Esophagus muscularis mucosa (tissue), 4 donors: ENCODE measurements at places on chromosomes 13 and 19.
A peak's percentile ranks its signal among the peaks of the same experiment; 100 is the strongest.

GRCh38 chr13:46572752-46573431 is 19.9 kb downstream of the LRCH1 start:
- H3K36me3 ChIP-seq: no peaks in the 10 kb centered on the region
- H3K27me3 ChIP-seq: no peaks in the 10 kb centered on the region
- DNase-seq: no peak
- H3K27ac ChIP-seq: no peak overlapping the region

- no peaks in the 10 kb centered on the region for H3K27me3 ChIP-seq
- H3K4me1 ChIP-seq: peaks cover 26% of the 10 kb centered on the region
- peak overlapping the region; percentile 86 for H3K27ac ChIP-seq
- no peaks in the 10 kb centered on the region for H3K36me3 ChIP-seq
- peak; percentile 94 for DNase-seq
- peak overlapping the region; percentile 26 for H3K4me3 ChIP-seq
These were observed 28.3 kb downstream of the IL12RB1 start for GRCh38 chr19:18058208-18059009.

- peak overlapping the region; percentile 70 for H3K4me3 ChIP-seq
- no peak overlapping the region for H3K27ac ChIP-seq
- peaks cover 22% of the 10 kb centered on the region for H3K4me1 ChIP-seq
- H3K27me3 ChIP-seq: no peaks in the 10 kb centered on the region
- no peak for DNase-seq
These were observed 22.2 kb downstream of the ZNF175 start for GRCh38 chr19:51593138-51593890.

DNA sequence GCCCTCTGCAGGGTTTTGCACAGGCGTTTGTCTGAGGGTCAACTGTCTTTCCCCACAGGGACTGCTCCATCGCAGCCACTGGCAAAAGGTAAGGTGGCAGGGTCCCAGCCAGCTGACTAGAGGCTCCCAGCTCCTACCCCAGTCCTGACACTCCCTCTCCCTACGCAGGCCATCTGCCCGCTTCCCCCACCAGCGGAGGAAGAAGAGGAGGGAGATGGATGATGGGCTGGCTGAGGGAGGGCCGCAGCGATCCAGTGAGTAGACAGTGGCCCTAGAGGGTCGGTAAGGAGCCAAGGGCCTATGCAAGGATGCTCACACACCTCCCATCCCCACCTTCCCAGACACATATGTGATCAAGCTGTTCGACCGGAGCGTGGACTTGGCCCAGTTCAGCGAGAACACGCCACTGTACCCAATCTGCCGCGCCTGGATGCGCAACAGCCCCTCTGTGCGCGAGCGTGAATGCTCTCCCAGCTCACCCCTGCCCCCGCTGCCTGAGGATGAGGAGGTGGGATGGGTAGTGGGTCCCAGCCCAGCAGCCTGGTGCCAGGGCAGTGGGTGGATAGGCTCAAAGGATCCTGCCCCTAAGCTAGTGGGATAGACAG is 4.0 kb downstream of the HSPB6 start:
- DNase-seq: no peak
- peaks cover 31% of the 10 kb centered on the region for H3K36me3 ChIP-seq
- no peak overlapping the region for H3K4me3 ChIP-seq
- no peaks in the 10 kb centered on the region for H3K27me3 ChIP-seq

GRCh38 chr19:2645826-2646225 is 56.7 kb downstream of the GNG7 start:
- no peaks in the 10 kb centered on the region for H3K27me3 ChIP-seq
- peaks cover 9% of the 10 kb centered on the region for H3K36me3 ChIP-seq
- H3K4me1 ChIP-seq: peaks cover 2% of the 10 kb centered on the region

DNA sequence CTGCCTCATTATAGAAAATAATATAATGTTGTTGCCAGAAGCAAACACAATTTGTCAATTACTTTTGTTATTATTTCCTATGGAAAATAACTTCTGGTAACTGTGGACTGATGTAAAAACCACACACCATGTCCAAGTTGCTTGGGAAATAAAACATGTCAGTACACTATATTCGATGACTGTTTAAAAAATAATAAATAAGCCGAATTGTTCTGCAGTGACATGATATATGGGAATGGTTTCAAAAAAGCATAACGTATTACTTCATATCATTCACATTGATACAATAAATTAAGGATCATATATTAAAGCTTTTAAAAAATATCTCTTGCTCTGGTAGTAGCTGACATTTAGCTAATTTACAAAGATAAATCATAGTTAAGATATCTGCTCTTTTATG is 2062.1 kb downstream of the PCDH9 start:
- H3K36me3 ChIP-seq: no peaks in the 10 kb centered on the region
- H3K27ac ChIP-seq: no peak overlapping the region
- no peak for DNase-seq
- H3K27me3 ChIP-seq: no peaks in the 10 kb centered on the region

GRCh38 chr13:94411747-94412146 is 67.7 kb downstream of the DCT start:
- no peaks in the 10 kb centered on the region for H3K36me3 ChIP-seq
- H3K27ac ChIP-seq: no peak overlapping the region
- H3K4me3 ChIP-seq: no peak overlapping the region

GRCh38 chr19:46766569-46767317 is 20.5 kb upstream of the STRN4 start:
- no peak overlapping the region for H3K27ac ChIP-seq
- H3K4me3 ChIP-seq: no peak overlapping the region
- H3K27me3 ChIP-seq: no peaks in the 10 kb centered on the region

DNA sequence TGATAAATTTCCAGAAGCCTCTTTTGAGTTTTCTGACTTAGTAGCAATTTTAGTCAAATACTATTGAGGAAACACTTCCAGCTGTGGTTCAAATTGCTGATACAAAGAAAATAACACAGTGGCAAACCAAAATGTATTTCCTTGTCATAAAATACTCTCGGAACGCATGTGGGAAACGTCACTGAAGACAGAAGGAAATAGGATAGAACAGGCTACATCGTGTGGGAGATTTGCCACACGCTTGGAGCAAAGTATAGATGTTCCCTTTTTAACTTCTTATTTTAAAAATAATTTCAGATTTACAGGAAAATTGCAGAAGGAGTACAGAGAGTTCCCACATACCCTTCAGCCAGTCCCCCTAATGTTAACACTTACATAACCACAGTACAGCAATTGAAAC is 88.8 kb downstream of the ING1 start:
- no peaks in the 10 kb centered on the region for H3K36me3 ChIP-seq
- DNase-seq: no peak
- no peak overlapping the region for H3K27ac ChIP-seq

- H3K27ac ChIP-seq: peak overlapping the region; percentile 74
- peak; percentile 92 for DNase-seq
- H3K4me1 ChIP-seq: peaks cover 29% of the 10 kb centered on the region
These were observed 1.7 kb upstream of the SBK3 start for GRCh38 chr19:55546822-55547614.

- H3K27ac ChIP-seq: no peak overlapping the region
- no peak overlapping the region for H3K4me3 ChIP-seq
- H3K4me1 ChIP-seq: no peaks in the 10 kb centered on the region
These were observed 37.7 kb upstream of the PDCD5 start for GRCh38 chr19:32543115-32543900.

GRCh38 chr19:3547301-3547731 is 8.3 kb downstream of the TEKTIP1 start:
- no peak overlapping the region for H3K4me3 ChIP-seq
- no peaks in the 10 kb centered on the region for H3K27me3 ChIP-seq

GRCh38 chr13:39676315-39676876 is 20.9 kb downstream of the COG6 start:
- no peak for DNase-seq
- no peaks in the 10 kb centered on the region for H3K27me3 ChIP-seq
- H3K4me1 ChIP-seq: no peaks in the 10 kb centered on the region
- peaks cover 13% of the 10 kb centered on the region for H3K36me3 ChIP-seq

- peaks cover 8% of the 10 kb centered on the region for H3K36me3 ChIP-seq
- DNase-seq: no peak
- H3K27me3 ChIP-seq: no peaks in the 10 kb centered on the region
- no peak overlapping the region for H3K4me3 ChIP-seq
These were observed 9.5 kb downstream of the C13orf46 start for GRCh38 chr13:113964251-113964995.

DNA sequence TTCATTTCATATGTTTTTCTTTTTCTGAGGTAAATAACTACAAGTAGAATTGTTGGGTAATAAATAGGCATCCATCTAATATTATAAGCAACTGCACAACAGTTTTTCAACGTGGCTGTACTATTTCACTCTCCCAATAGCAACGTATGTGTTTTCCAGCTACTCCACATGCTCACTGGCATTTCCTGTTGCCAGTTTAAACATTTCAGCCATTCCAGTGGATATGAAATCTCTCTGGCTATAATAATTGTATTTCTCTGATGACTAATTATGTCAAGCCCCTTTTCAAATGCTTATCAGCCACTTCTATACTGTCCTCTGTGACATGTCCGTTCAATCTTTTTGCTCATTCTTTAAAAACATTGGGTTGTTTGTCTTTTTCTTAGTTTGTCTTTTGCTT is 26.8 kb upstream of the ALOX5AP start:
- H3K27ac ChIP-seq: no peak overlapping the region
- no peaks in the 10 kb centered on the region for H3K27me3 ChIP-seq
- H3K4me1 ChIP-seq: no peaks in the 10 kb centered on the region
- no peak overlapping the region for H3K4me3 ChIP-seq
- no peaks in the 10 kb centered on the region for H3K36me3 ChIP-seq

- no peak for DNase-seq
- no peak overlapping the region for H3K4me3 ChIP-seq
- H3K27ac ChIP-seq: no peak overlapping the region
- H3K4me1 ChIP-seq: no peaks in the 10 kb centered on the region
- no peaks in the 10 kb centered on the region for H3K36me3 ChIP-seq
These were observed 8.8 kb downstream of the PRR22 start for GRCh38 chr19:5775668-5776309.

GRCh38 chr13:72536714-72537394 is 190.6 kb downstream of the MZT1 start:
- H3K36me3 ChIP-seq: no peaks in the 10 kb centered on the region
- peak overlapping the region; percentile 18 for H3K4me3 ChIP-seq
- H3K27ac ChIP-seq: no peak overlapping the region
- H3K27me3 ChIP-seq: no peaks in the 10 kb centered on the region
- H3K4me1 ChIP-seq: no peaks in the 10 kb centered on the region
- DNase-seq: no peak

DNA sequence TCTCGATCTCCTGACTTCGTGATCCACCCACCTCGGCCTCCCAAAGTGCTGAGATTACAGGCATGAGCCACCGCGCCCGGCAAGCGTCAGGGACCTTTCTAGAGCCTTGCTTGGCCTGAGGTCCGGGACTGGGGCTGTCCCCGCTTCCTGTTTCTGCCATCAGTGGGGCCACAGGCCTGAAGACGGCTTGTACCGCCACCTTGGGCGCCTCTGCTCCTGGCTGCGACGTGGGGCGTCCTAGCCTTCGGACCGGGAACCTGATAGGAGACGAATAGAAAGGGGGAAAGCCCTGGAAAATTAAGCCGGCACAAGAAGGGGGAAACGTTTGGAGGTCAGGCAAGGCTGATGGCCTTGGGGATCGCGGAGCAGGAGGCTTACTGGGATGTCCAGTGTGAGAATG is 35.1 kb downstream of the RNF6 start:
- peaks cover 7% of the 10 kb centered on the region for H3K4me1 ChIP-seq
- no peak for DNase-seq
- peaks cover 3% of the 10 kb centered on the region for H3K36me3 ChIP-seq
- H3K27ac ChIP-seq: peak overlapping the region; percentile 89
- H3K27me3 ChIP-seq: no peaks in the 10 kb centered on the region
- H3K4me3 ChIP-seq: peak overlapping the region; percentile 79

DNA sequence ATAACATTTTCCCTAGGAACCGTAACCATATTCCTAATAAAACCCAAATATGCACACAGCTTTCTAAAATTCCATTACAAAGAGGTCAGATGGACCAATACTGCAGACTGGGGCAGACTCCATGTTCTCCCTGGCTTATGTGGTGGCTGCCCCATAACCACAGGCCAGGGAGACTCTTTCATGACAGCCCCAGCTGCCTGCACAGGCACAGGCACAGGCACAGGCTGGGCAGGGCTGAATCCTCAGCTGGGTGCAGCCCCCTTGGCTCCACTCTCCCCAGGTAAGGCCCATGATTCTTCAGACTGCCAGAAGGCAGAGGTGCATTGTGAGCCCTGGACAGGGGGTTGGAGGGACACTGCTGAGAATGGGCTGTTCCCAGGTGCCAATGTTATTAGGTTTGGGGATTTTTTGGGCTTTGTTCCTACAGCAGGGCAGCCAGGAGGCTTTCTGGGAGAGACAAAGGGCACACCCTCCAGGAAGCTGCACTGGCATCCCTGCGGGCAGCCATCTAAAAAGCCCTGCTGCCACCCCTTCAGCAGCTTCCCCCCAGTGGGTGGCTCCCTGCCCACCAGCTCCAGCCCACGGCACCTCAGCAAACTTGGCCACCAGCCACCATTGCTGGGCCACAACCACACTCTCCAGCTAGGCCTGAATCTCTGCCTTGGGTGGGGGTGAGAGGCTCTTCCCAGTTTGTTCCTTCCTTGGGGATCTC is 20.0 kb downstream of the DOCK9 start:
- H3K27me3 ChIP-seq: no peaks in the 10 kb centered on the region
- H3K27ac ChIP-seq: no peak overlapping the region
- H3K4me3 ChIP-seq: no peak overlapping the region
- H3K4me1 ChIP-seq: peaks cover 58% of the 10 kb centered on the region
- DNase-seq: no peak
- H3K36me3 ChIP-seq: peaks cover 6% of the 10 kb centered on the region

GRCh38 chr19:38743394-38744297 is 628 bp downstream of the CAPN12 start:
- no peak overlapping the region for H3K4me3 ChIP-seq
- DNase-seq: no peak
- H3K36me3 ChIP-seq: no peaks in the 10 kb centered on the region
- no peaks in the 10 kb centered on the region for H3K27me3 ChIP-seq
- no peak overlapping the region for H3K27ac ChIP-seq
- no peaks in the 10 kb centered on the region for H3K4me1 ChIP-seq

GRCh38 chr13:40210865-40211585 is 455.4 kb downstream of the FOXO1 start:
- no peak overlapping the region for H3K27ac ChIP-seq
- no peak for DNase-seq
- no peaks in the 10 kb centered on the region for H3K4me1 ChIP-seq
- no peaks in the 10 kb centered on the region for H3K36me3 ChIP-seq
- no peaks in the 10 kb centered on the region for H3K27me3 ChIP-seq

DNA sequence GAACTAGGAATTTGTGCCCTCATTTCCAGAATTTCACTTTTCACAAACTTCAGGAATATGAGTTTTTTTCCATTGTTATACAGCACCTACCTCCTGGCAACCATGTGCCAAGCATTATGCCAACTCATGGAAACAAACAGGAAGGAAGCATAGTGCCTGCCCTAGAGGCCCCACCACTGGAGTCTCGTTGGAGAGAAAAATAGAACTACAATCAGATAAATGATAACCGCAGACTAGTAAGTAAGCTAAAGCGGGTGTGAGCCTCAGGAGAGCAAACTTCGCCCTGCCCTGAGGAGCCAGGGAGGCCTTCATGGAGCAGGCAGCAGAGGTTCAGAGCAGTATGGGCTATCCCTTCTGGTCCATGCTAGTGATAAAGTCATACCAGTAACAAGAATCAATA is 75.9 kb downstream of the FRY start:
- no peak overlapping the region for H3K4me3 ChIP-seq
- H3K27ac ChIP-seq: no peak overlapping the region
- no peaks in the 10 kb centered on the region for H3K4me1 ChIP-seq
- DNase-seq: no peak
- no peaks in the 10 kb centered on the region for H3K27me3 ChIP-seq

- peaks cover 10% of the 10 kb centered on the region for H3K36me3 ChIP-seq
- DNase-seq: no peak
- peak overlapping the region; percentile 99 for H3K27ac ChIP-seq
- H3K4me3 ChIP-seq: peak overlapping the region; percentile 78
These were observed 567 bp upstream of the SMG9 start for GRCh38 chr19:43755256-43755801.

GRCh38 chr13:57925751-57926150 is 294.2 kb downstream of the PCDH17 start:
- H3K36me3 ChIP-seq: no peaks in the 10 kb centered on the region
- no peak overlapping the region for H3K4me3 ChIP-seq
- H3K4me1 ChIP-seq: no peaks in the 10 kb centered on the region
- no peak overlapping the region for H3K27ac ChIP-seq
- H3K27me3 ChIP-seq: no peaks in the 10 kb centered on the region
